ENCODE measurements at places on chromosomes 3 and 15. TPM values are rescaled to one million over a fixed set of nuclear protein-coding genes. Genes with fewer than 3 reads are reported as not detected.

EAF2 gene
- total RNA-seq: not detected

PAQR5 gene
- 16.4 TPM for total RNA-seq

SAMMSON gene
- total RNA-seq: not detected

KPNA4 gene
- 23.0 TPM for total RNA-seq

CHST2 gene
- total RNA-seq: 2.2 TPM

TJP1 gene
- 59.1 TPM for total RNA-seq
